ENCODE measurements at places on chromosomes 1 and 21. TPM values are rescaled to one million over a fixed set of nuclear protein-coding genes. Genes with fewer than 3 reads are reported as not detected.
A peak's percentile ranks its signal among the peaks of the same experiment; 100 is the strongest.

REN gene
- not detected for total RNA-seq

- no peak for DNase-seq
- no peaks in the 10 kb centered on the region for H3K36me3 ChIP-seq
- H3K4me3 ChIP-seq: no peak overlapping the region
- no peaks in the 10 kb centered on the region for H3K4me1 ChIP-seq
- H3K27me3 ChIP-seq: no peaks in the 10 kb centered on the region
These were observed 55.3 kb downstream of the SHCBP1L start for GRCh38 chr1:182897696-182898095.

- H3K27me3 ChIP-seq: no peaks in the 10 kb centered on the region
- no peak overlapping the region for H3K4me3 ChIP-seq
- no peak for DNase-seq
These were observed 525.3 kb upstream of the ADGRL4 start for GRCh38 chr1:79531790-79532189.

RHCE gene
- total RNA-seq: 0.89 TPM

- H3K27me3 ChIP-seq: 0 out of 2 replicates have a peak, but pooled peaks cover 6% of the 10 kb centered on the region
- no peaks in the 10 kb centered on the region for H3K36me3 ChIP-seq
- H3K27ac ChIP-seq: no peak overlapping the region
- H3K4me3 ChIP-seq: no peak overlapping the region
- H3K4me1 ChIP-seq: no peaks in the 10 kb centered on the region
These were observed 53.2 kb upstream of the TMEM51 start for GRCh38 chr1:15100121-15100879.

COG2 gene
- 22.6 TPM for total RNA-seq

DNA sequence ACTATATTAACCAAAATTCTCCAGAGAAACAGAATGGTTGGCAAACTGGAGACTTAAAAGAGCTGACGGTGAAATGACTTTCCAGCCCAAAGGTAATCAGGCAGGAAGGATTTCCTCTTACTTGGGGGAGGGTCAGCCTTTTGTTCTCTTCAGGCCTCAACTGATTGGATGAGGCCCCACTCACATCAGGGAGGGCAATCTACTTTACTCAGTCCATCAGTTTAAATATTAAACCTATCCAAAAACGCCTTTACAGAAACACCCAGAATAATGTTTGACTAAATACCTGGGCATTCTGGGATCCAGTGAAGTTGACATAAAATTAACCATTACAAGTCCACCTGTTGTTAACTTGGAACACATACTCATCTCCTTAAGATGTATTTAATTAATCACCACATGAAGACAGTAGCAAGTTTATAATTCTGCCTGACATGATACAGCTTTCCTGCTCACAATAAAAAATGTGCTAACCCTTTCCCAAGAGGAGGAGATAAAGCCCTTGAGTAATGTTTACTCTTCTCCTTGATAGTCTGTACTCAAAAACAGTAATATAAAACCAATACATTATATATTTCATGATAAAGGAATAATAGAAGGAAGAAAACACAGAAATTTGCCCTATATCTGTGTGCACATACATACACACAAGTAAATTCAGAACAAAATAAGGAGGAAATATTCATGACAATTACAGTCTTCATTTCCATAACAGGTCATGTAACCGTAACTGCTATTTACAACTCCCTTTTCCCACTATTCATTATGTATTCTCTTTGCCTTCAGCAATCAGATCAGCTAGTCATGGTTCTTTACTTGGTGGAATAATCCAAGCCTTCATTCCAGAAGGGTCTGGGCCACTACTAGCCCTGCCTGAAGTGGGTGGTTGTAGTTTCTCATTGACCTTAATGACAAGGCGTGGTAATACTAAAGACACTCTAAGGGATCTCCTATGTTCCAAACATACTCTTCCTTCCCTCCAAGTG, 107.5 kb upstream of the RUNX1 start:
- no peak for DNase-seq
- no peaks in the 10 kb centered on the region for H3K36me3 ChIP-seq
- H3K4me1 ChIP-seq: peaks cover 2% of the 10 kb centered on the region

- no peaks in the 10 kb centered on the region for H3K27me3 ChIP-seq
- no peak for DNase-seq
- H3K4me1 ChIP-seq: peaks cover 14% of the 10 kb centered on the region
- H3K4me3 ChIP-seq: no peak overlapping the region
These were observed 527.8 kb downstream of the MATN1 start for GRCh38 chr1:30195424-30196134.

- H3K27me3 ChIP-seq: no peaks in the 10 kb centered on the region
- peaks cover 42% of the 10 kb centered on the region for H3K36me3 ChIP-seq
- no peak overlapping the region for H3K4me3 ChIP-seq
- H3K4me1 ChIP-seq: no peaks in the 10 kb centered on the region
- H3K27ac ChIP-seq: no peak overlapping the region
These were observed 50.3 kb downstream of the SLC22A15 start for GRCh38 chr1:116026631-116027030.

- peak; percentile 52 for DNase-seq
- H3K4me3 ChIP-seq: no peak overlapping the region
- no peaks in the 10 kb centered on the region for H3K4me1 ChIP-seq
- peaks cover 22% of the 10 kb centered on the region for H3K36me3 ChIP-seq
These were observed 25.6 kb downstream of the LRRC71 start for GRCh38 chr1:156945881-156946661.

GRCh38 chr1:14937288-14937949, 216.1 kb upstream of the TMEM51 start:
- no peak overlapping the region for H3K27ac ChIP-seq
- no peak for DNase-seq
- H3K36me3 ChIP-seq: no peaks in the 10 kb centered on the region
- H3K4me1 ChIP-seq: peaks cover 14% of the 10 kb centered on the region
- no peak overlapping the region for H3K4me3 ChIP-seq

GRCh38 chr21:42663860-42664535, 10.6 kb downstream of the PDE9A start:
- H3K27ac ChIP-seq: no peak overlapping the region
- DNase-seq: no peak
- H3K27me3 ChIP-seq: peaks cover 8% of the 10 kb centered on the region
- H3K4me1 ChIP-seq: no peaks in the 10 kb centered on the region
- H3K36me3 ChIP-seq: no peaks in the 10 kb centered on the region

- H3K36me3 ChIP-seq: no peaks in the 10 kb centered on the region
- DNase-seq: no peak
- H3K4me1 ChIP-seq: no peaks in the 10 kb centered on the region
- H3K27ac ChIP-seq: no peak overlapping the region
These were observed 2.0 kb downstream of the DMBX1 start for GRCh38 chr1:46491443-46492268.

- 0 out of 2 replicates have a peak, but pooled peaks cover 3% of the 10 kb centered on the region for H3K4me1 ChIP-seq
- no peaks in the 10 kb centered on the region for H3K27me3 ChIP-seq
- no peak for DNase-seq
- H3K4me3 ChIP-seq: no peak overlapping the region
- no peak overlapping the region for H3K27ac ChIP-seq
These were observed 14.6 kb upstream of the PTAFR start for GRCh38 chr1:28190996-28191645.

EPHX1 gene
- 21.9 TPM for total RNA-seq

HMGCL gene
- total RNA-seq: 48.1 TPM

GBP6 gene
- not detected for total RNA-seq

RGS8 gene
- total RNA-seq: not detected

DNA sequence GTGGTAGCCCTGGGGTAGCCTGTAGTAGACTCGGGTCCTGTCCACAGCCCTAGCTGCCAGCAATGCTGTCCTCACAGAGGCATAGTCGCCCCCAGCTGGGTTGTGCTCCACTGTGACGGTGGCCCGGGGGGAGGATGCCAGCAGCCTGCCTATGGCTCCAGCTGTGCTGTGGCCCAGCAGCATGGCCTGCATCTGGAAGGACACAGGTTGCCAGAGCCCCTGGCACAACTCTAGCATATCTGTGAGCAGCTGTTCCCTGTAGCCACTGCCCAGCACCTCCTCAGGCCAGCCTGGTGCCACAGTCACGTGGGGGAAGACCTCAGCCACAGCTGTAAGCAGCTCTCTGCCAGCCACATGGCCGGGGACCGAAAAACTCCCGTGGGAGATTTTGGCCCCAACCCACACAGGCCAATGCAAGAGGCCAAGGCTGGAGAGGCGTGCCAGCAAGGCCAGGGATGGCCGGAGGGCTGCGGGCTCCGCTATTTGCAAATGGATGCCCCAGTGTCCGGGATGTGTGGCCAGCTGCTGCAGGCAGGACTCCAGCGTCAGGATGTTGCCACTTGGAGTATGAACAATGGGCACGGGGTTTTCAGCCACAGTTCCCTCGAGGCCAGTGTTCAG, 13.9 kb downstream of the FAM151A start:
- no peaks in the 10 kb centered on the region for H3K36me3 ChIP-seq
- DNase-seq: no peak
- no peaks in the 10 kb centered on the region for H3K4me1 ChIP-seq
- H3K27ac ChIP-seq: no peak overlapping the region

CELA3B gene
- total RNA-seq: not detected

CFAP107 gene
- total RNA-seq: not detected

GRCh38 chr21:42161401-42161955, 57.5 kb upstream of the ABCG1 start:
- no peak overlapping the region for H3K4me3 ChIP-seq
- no peaks in the 10 kb centered on the region for H3K36me3 ChIP-seq
- no peak for DNase-seq
- H3K4me1 ChIP-seq: no peaks in the 10 kb centered on the region

DNA sequence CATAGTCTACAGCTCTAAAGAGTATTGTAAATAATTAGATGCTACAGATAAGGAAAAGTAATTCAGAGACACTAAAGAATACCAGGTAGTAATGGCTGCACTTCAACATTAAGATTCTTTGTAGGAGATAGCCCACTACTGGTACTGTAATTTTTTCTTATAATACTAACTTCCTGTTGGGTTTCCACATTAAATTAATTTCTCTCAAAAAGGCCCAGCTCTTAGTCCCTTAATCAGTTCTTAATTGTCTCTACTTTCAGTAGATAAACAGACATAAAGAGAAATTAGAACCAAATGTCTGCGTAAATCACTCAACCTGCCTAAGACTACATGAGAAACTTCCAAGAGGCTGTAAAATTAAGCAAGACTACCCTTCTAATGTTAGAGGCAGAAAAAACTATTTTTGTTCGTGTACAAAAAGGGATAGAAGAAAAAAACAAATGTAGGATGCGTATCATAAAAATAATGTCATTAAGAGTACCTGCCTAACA, 83.4 kb downstream of the NOTCH2 start:
- H3K4me1 ChIP-seq: peaks cover 70% of the 10 kb centered on the region
- H3K4me3 ChIP-seq: no peak overlapping the region
- no peaks in the 10 kb centered on the region for H3K27me3 ChIP-seq

DNA sequence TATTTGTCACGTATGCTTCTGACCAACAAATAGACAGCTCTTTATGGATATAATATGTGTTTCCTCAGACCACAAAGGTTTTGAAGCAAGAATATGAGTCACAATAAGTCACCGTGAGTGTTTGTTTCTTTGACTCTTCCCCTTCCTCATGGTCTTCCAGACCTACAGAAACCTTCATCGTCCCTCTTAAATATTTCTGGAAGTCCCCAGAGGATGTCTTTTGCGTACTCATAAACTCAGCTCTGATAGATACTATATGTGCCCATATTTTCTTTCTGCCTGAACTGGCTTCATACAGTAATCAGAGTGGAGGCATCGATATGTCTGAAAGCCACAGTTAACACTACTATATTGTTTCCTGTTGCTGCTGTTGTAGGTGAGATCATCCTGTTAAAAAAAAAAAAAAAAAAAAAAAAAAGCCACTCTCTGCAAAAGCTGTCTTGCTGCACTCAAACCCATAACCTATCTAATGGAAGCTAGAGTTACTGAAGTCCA, 38.4 kb downstream of the ADAMTS1 start:
- H3K27me3 ChIP-seq: no peaks in the 10 kb centered on the region
- peak; percentile 74 for DNase-seq
- H3K27ac ChIP-seq: no peak overlapping the region
- peaks cover 39% of the 10 kb centered on the region for H3K4me1 ChIP-seq
- H3K36me3 ChIP-seq: no peaks in the 10 kb centered on the region
- no peak overlapping the region for H3K4me3 ChIP-seq

Data from GM23248 (cell line).